ENCODE measurements at places on chromosomes 5 and 9.

- DNase-seq = no peak
Measured at GRCh38 chr5:128135286-128135685, 51.7 kb downstream of the SLC12A2 start.

- no peak for DNase-seq
Measured at GRCh38 chr5:157072508-157072907, 13.6 kb upstream of the HAVCR1 start.

DNA sequence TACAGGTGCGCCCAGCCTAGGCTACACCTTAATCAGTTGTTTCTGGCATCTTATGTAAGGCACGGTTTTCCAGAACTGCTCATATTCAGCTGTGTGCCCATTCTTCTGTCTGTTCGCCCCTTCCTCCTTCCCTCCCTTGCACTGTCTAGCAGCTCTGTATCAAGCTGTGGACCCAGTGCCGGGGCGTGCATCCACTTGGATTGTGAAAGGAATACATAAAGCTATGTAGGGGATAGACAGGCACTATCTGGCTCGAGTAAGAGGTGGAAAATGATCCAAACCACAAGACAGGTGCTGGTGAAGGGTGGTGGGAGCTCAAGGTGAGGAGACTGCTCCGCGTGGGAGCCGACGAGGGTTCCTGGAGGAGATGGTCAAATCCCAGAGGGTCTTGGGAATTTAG lies 2.0 kb downstream of the GLIPR2 start:
- DNase-seq = no peak

DNA sequence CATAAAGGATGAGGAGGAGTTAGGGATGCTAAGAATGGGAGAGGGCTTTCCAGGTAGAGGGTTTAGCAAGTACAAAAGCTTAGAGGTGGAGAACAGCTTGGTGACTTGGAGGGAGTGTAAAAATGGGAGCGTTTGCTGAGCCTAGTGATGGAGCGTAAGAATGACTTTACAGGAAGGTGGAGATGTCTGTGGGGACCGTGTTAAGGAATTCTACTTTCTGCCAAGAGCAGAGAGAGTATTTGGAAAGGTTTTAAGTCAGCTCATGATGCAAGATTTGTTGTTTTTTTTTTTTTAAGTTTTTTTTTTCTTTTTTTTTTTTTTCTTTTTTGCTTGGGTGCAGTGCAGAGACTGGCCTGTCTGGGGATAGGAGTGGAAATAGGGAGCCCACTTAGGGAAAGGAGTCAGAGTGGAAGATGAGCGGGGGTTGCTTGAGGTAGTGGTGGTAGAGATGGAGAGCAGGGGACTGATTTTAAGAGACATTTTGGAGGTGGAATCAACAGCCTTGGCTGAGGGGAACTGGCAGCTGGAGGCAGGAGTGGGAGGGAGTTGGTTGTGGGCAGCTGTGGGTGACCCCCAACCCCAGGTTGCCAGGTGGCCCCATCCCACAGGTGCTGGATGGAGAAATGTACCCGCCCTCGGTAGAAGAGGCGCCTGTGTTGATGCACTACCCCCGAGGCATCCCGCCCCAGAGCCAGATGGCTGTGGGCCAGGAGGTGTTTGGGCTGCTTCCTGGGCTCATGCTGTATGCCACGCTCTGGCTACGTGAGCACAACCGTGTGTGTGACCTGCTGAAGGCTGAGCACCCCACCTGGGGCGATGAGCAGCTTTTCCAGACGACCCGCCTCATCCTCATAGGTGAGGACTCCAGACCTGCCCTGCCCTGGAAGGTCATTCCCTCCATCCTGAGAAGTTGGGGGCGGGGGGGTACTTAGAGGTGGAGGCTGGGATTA lies 12.4 kb downstream of the PTGS1 start:
- no peak for DNase-seq

DNA sequence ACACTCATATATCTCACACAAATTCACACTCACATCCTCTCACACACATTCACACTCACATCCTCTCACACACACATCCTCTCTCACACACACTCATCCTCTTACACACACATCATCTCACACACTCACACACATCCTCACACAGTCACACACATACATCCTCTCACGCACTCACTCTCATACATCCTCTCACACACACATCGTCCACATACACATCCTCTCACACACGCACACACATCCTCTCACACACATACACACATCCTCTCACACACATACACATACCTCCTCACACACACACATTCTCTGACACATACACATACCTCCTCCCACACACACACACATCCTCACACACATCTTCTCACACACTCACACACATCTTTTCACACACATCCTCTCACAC lies 129.1 kb upstream of the SLC30A5 start:
- DNase-seq = no peak

DNA sequence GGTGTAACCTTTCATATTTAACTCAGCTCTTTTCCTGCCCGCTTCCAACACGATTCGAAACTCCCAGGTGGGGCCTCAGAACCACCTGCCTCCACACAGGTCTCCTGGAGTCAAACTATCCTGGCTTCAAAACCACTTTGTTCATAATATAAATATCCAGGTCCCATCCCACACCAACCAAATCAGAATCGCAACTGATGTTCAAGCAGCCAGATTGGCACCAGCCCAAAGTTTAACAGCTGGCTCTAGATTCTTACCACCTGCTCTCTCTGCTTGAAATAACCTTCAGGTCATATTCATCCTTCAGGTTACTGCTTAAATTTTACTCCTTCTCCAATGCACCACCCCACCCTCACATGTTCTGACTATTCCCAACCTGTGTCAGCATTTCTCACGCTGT lies 231.4 kb upstream of the TRPM3 start:
- no peak for DNase-seq

DNA sequence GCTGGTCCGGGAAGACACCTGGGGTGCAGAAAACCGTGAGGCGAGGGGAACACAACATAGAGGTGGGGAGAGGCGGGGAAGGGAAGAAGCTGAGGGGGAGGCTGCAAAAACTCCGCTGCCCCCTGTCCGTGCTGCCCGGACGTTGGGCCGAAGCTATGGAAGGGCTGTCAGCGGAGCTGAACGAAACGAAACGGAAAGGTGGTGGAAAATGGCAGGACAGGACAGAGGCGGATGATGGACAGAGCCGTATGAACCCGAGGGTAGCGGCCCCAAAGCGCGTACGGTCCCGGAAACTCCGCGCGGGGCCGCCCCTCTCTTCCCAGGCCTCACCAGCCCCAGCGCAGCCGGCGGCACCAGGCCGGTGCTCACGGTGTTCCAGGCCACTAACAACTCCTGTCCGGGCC lies 272 bp downstream of the ANAPC2 start:
- no peak for DNase-seq

Data from suppressor macrophage (primary cell).